ENCODE measurements at places on chromosomes 13 and 19.

DNA sequence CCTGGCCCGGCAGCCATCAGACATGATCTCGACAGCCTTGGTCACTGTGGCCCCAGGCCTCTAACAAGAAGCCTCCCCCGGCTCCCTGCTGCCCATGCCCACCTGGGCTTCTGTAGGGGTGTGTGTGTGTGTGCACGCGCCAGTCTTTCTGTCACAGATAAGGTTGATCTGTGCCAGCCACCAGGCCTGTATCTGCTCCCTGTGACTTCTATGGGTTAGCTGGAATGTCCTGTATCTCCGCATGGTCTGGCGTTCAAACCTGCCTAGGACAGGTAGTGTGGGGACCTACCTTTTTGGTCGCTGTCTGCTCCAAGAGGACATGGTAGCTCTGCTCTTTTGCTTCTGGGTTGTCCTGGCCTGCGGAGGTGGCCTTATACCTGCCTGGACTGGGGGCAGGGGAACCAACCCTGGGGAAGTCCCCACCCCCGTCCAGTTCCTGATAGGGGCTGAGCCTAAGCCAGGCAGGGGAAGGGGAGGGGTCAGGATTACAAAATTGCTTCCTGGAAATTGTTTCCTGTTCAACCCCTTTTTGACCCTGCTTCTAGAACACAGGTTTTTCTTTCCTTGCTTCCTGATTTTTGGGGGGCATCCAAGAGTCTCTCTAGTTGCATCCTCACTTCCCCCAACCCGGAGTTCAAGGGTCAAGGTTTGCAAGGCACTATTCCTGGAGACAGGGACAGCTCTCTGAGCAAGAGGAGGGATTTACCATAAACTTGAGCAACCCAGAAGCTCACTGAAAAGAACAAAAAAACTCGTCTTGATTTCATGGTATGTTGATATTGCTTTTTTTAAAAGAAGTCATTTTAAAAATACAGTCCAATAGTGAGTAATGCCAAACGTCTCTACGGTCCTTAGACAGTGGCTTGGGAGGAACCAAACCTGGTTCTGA lies at the start of gene LRG1:
LRG1 (minus strand) TSS at position 344 of the 889 bp plus-strand sequence; CDS start at position 321, 23 bp downstream.
- DNase-seq: no peak

DNA sequence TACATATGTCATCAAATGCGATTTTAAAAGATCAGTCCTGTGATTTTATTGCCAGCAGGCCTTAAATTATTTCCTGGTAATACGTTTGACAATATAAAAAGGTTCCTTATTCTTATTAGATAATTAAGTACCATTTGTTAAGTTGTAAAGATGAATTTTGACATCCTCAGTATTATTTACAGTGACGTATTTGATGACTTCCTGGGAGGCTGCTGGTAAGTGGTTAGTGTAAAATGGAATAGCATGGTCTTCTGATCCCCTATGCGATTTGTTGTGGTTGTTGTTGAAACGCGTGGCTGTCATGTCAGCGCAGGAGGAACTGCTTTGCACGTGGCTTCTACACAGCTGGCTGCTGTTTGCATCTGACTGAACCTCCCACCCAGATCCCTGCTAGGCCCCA lies 99.7 kb downstream of the DCLK1 start:
- DNase-seq: no peak

DNA sequence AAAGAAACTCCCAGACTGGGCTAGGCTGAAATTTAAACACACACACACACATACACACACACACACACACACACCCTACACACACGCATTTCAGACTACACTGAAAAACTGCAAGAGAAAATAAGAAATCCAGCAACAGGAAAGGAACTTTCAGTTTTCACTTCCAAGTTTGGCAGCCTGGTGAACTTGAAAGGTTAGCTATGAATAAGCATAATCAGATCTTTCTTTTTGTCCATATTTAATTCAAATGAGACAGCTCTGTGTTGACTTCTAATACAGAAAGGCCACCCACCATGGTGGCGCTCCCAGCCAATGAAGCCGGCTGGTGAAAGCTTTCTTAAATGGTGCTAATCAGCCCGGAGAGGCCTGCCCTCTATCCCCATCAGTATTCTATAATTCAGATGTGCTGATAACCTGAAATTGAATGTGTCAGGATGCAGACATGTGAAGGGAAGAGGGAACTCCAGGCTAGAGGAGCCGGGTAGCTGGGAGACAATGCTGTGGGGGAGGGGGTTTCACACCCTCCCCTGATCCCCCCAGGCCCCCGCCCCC lies 108.3 kb upstream of the ZNF536 start:
- DNase-seq: no peak

- DNase-seq: no peak
Measured at GRCh38 chr13:101489643-101490405, 37.3 kb downstream of the ITGBL1 start.

- no peak for DNase-seq
Measured at GRCh38 chr13:97743938-97744337, 209.5 kb upstream of the IPO5 start.

DNA sequence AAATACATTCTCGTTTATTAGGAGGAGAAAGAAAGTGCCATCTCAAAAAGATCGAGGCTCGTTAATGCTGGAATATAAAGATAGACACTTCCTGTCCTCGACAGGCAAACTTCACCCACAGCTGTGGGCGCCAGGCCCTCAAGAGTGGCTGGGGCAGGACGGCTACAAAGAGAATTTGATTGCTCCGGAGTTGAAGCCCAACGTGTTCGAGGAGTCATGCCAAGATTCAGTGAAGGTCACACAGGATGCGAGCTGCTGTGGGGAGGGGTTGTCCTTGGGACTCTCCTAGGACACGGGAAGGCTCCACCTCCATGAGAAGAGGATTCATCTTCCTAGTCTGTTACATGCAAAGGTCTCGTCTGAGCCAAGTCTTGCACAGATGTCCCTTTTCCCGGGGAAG lies 16.3 kb upstream of the PTPRS start:
- no peak for DNase-seq

- peak; percentile 10 for DNase-seq
Measured at GRCh38 chr13:61029064-61029463, 386.6 kb downstream of the PCDH20 start.

- no peak for DNase-seq
Measured at GRCh38 chr19:37346091-37346490, 24.8 kb upstream of the ZNF527 start.

Measured in HEK293T (cell line).